ENCODE measurements at places on chromosomes 7 and 10.

GRCh38 chr10:93288679-93289634, 193.2 kb downstream of the MYOF start:
- DNase-seq: no peak

- no peak for DNase-seq
Measured at GRCh38 chr7:1972744-1973143, 260.0 kb downstream of the MAD1L1 start.

DNA sequence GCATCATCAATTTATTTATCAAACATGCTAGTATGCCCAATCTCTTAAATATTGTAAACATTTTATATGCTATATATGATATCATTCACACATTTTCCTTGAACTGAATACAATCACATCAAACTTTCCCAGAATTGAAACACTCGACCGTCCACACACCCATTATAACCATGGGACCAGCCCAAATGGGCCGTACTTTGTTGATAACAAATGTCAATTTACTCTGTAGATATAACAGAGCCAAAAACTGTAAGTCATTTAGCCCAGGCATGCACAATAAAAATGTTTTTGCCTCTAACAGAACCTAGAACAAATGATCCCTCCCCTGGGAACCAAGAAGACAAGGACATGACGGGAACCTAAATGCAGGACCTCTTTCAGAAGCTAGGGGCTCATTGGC, 683 bp upstream of the ANKRD22 start:
- no peak for DNase-seq

DNA sequence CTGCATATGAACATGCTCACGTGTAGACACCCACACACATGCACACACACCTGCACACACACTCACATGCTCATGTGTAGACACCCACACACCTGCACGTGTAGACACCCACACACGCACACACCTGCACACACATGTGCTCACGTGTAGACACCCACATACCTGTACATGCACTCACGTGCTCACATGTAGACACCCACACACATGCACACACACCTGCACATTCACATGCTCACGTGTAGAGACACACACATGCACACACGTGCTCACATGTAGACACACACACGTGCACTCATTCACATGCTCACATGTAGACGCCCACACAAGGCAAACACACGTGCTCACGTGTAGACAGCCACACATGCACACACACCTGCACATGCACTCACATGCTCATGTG, 275.8 kb downstream of the PTPRN2 start:
- DNase-seq: no peak

GRCh38 chr7:155456738-155457543, 988 bp upstream of the EN2 start:
- no peak for DNase-seq

DNA sequence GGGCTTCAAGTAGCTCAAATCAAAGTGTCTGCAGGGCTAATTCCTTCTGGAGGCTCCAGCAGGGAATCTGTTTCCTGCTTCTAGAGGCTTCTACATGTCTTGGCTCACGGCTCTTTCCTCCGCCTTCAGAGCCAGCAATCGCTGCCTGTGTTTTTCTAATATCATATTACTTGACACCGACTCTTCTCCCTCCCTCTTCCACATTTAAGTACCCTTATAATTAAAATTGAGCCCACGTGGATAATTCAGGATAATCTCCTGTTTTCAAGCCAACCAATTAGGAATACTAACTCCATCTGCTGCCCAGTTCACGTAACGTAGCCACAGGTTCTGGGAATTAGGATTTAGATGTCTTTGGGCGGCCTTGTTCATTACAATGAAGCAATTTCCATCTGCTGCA, 372.2 kb downstream of the DPP6 start:
- DNase-seq: no peak

- no peak for DNase-seq
Measured at GRCh38 chr7:158127241-158127640, 460.4 kb downstream of the PTPRN2 start.

- DNase-seq: no peak
Measured at GRCh38 chr10:121994429-121994941, 5.5 kb downstream of the TACC2 start.

- no peak for DNase-seq
Measured at GRCh38 chr7:108282427-108282996, 152.4 kb upstream of the LAMB4 start.

GRCh38 chr7:90194911-90195809, 16.4 kb upstream of the STEAP2 start:
- DNase-seq: no peak

- no peak for DNase-seq
Measured at GRCh38 chr7:103887853-103888602, 101.4 kb downstream of the RELN start.

DNA sequence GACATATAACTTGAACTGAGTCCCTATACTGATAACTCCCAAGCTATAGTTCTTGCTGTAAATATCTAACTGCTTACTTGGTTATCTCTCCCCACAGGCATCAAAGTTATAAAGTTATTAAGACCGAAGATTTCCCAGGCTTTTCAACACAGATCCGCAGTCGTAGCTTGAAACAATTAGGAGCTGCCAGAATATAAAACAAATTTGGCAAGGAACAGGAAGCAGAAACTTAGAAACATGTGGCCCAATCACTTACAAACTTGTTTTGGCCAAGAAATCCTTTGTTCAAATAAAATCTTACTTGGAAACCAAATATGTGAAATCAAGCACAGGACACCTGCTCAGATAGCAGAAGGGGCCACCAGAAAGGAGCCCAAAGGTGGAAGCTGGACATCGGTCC, 9.0 kb downstream of the SLC16A12 start:
- DNase-seq: no peak

DNA sequence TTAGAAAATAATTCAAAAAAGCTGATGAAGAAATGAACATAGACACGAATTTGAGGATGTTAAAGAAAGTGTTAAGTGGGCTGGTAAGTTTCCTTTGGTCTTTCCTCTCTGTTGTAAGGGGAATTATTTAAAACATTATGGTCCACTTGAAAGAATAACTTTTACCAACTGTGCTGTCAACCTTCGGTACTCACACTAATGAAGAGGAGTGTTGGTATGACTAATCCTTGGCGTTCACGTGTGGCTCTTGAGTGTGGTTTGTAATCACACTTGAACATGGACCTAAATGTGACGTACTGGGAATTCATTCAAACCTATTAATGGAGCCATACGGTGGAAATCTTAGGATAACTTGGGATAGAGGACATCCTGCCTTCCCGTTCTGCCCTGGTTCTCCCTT, 41.3 kb downstream of the TBXAS1 start:
- DNase-seq: no peak

DNA sequence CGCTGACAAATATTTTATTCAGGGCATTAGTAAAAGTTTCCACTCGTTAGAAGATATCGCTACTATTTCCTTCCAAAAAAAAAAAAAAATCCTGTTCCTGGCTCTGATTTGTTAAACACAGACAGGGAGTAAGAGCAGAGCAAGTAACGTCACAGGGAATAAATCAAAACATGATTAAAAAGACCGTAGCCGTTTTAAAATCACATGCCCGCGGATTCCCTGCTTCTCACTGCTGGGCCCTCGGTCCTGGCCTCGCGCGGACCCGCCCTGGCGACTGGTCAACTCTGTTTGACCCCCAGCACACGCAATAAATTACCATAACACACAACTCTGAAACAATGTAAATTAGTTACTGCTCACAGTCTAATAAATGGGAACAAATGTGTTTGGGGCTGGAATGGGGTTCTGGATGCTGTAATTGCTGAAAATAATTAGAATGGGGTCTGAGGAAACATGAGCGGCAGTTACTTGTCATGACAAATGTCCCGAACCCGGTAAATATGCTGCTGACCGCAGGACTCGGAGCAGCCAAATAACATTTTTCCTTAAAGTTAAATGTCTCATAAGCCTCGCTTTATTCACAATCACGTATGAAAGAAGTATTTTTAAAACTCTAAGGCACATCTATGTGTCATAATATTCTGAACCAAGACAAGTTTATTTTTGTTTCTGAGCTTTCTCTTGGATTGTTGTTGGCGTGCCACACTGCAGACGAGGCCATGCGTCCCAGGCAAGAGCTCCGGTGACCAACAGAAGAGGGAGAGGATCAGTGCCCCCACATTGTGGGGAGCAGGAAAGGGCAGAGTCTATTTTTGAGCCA, 17.9 kb downstream of the EBF3 start:
- no peak for DNase-seq

GRCh38 chr7:112386619-112387018, 63.6 kb upstream of the IFRD1 start:
- DNase-seq: no peak

DNA sequence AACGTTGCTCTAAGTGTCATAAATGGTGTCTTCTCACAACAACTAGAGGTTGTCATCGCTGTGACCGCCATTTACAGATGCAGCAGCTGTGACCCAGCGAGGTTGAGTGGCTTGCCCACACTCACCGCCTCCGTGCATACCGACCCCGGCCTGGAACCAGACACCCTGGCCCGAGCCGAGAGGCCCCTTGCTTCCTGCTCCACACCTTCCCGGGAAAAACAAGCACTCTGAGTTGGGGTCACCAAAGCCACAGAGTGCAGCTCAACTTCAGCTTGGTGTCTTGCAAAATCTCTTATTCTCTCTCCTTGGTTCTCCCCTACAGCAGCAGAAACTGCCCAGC, 115.7 kb upstream of the PPP2R2D start:
- DNase-seq: no peak

- no peak for DNase-seq
Measured at GRCh38 chr10:114801411-114801813, 20.2 kb upstream of the FHIP2A start.

DNA sequence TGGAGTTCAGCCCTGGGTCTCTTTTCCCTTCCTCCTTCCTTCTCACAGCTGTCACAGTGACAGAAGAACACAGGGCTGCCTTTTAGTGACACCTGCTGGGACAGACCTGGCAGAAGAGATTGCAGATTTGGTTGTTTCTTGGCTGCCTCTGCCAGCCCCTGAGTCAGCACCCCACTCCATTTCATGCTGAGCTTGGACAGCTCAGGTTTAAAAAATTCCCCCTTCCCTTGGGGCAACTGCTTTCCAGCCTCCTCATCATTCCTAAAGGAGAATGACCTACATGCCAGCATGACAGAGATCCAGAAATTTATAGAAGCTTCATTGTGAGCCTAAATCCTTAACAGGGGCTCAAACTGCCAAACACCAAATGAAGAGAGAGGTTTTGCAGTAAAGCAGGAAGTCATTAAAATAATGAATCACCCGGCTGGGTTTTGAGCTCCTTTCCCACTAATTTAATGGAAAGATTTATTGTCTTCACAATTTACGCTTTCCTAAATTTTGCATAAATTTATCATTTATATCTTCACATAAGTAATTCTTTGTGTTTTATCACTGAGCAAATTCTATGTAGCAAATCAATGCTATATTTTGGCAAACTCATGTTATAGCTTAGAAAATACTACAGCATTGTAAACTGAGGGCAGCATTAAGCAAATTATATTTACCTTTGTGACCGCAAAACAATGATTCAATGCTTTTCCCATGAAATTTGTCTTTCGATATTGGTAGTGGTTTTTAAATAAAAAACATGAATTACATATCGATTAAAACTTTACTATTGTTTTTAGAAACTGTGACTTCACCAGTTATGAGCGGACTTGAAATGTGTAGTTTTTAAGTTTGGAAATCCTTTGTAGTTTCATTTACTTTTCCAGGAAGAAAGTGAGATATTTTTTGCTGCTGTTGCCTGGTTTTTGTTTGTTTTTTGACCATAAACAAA, 399.5 kb upstream of the ANKRD30A start:
- DNase-seq: no peak

DNA sequence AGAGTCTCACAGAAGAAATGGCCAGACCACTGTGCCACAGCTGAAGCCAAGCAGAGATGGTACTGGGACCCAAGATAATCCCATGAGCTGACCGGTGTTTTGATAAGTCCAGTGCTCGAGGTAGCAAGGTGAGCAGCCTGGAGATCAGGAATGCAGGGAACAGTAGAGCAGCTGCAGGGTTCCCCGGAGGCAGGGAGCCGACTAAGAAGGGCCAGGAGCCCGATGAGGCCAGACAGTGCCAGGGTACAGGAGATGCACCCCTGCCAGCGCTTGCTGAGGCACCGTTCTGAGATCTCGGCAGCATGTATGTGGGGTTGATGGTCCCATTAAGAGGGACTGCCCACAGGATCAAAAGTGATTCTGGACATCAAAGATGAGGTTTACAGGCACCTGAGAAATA, 47.1 kb downstream of the VSTM4 start:
- no peak for DNase-seq

GRCh38 chr10:6576326-6576725, 3.8 kb downstream of the PRKCQ start:
- no peak for DNase-seq

GRCh38 chr10:109996225-109996624, 11.6 kb upstream of the ADD3 start:
- DNase-seq: no peak

DNA sequence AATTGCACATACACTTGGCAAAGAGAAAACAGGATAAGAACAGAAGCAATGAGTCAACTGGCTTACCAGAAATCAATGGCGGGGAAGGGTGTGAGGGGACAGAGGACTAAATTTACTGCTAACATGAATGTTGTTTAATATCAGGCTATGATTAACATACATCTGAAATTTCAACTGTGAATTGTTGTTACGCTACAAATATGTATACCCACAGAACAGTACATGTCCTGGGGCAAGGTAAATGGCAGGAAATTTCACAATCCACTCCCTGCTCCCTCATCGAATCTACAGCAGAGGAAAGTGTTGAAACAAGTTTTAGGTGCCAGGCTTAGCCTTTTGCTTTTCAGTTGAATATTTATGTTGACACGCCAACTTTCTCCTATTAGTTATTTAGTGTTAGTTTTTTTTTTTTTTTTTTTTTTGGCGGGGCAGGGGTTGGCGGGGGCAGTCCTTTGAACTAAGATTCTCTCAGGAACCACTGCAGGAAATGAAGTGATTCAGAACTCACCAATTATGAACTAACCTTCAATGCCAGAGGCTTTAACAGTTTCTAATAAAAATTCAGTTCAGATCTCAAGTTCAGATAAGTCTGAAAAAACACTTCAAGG, 99.0 kb downstream of the UBE2H start:
- no peak for DNase-seq

- DNase-seq: no peak
Measured at GRCh38 chr10:7585228-7585627, 81.5 kb downstream of the ITIH5 start.

- DNase-seq: no peak
Measured at GRCh38 chr10:31197886-31198285, 121.1 kb upstream of the ZEB1 start.

GRCh38 chr7:8430643-8431042, 2.8 kb upstream of the NXPH1 start:
- DNase-seq: no peak

DNA sequence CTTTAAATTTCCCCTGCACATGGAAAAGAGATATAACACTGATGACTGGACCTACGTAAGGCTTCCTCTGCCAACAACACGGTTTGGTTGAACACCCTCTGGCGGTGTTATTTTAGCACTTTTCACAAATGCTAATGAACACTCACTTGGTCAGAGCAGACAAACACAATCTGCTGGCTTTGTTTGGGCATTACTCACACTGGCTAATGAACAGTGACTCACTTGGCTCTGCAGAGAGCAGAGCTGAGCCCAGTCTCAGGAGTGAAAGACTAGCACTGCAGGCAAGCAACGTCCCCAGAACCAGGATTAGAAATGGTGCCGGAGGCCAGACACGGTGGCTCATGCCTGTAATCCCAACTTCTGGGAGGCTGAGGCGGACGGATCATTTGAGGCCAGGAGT, 430.8 kb downstream of the PLXNA4 start:
- DNase-seq: no peak

All from activated CD4-positive, CD25-positive, alpha-beta regulatory T cell (primary cell).